Parietal lobe (tissue), 2 donors: ENCODE measurements at places on chromosomes 5 and 9. TPM values are rescaled to one million over a fixed set of nuclear protein-coding genes. Genes with fewer than 3 reads are reported as not detected.

FOXD4L5 gene
- 0.31 TPM for total RNA-seq

SPATA31C1 gene
- total RNA-seq, result not detected

CTNND2 gene
- total RNA-seq, result 136 TPM

SLC4A9 gene
- not detected for total RNA-seq

FYB1 gene
- 2.5 TPM for total RNA-seq

ARSK gene
- total RNA-seq, result 8.1 TPM

PCDHGA8 gene
- 30.0 TPM for total RNA-seq

LVRN gene
- 7.5 TPM for total RNA-seq

FAM78A gene
- 1.9 TPM for total RNA-seq

COL5A1 gene
- total RNA-seq, result 3.4 TPM

GPR150 gene
- not detected for total RNA-seq

FOXE1 gene
- not detected for total RNA-seq

ADAMTS16 gene
- total RNA-seq, result 3.4 TPM

PCDHAC2 gene
- 55.1 TPM for total RNA-seq

HRCT1 gene
- total RNA-seq, result 0.63 TPM

ARHGAP26 gene
- total RNA-seq, result 20.0 TPM

ARID3C gene
- total RNA-seq, result 0.63 TPM

TUSC1 gene
- 10.0 TPM for total RNA-seq

HSD17B3 gene
- total RNA-seq, result 0.63 TPM

TMEM171 gene
- total RNA-seq, result 0.94 TPM

BTNL3 gene
- total RNA-seq, result not detected

UBLCP1 gene
- 17.8 TPM for total RNA-seq

ROPN1L gene
- 2.2 TPM for total RNA-seq

ENHO gene
- total RNA-seq, result 27.5 TPM
